Neural crest cell (in vitro differentiated cells): ENCODE measurements at places on chromosomes 13 and 19. TPM values are rescaled to one million over a fixed set of nuclear protein-coding genes. Genes with fewer than 3 reads are reported as not detected.

DNA sequence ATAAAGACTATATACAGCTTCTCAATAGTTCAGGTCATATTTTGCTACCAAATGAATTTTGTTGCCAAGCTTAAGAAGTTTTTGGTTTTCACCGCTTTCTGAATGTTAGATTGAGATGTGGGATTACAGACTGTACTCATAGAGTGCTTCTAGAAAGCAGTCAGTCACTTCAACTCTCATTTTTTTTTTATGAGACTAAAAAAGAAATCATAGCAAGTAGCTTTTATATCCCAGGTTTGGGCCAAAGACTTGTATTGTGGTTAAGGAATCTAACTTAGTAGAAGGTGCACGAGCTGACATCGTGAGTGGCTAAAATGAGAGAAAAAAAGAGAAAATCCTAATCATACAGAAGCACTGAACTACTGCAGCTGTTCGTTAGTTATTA, 2.2 kb upstream of the USPL1 start:
- DNase-seq: no peak

The PRKCG gene
- 0.55 and 0.65 TPM in 2 replicates for total RNA-seq

- DNase-seq: no peak
Measured at GRCh38 chr19:16326401-16327168, 2.0 kb downstream of the KLF2 start.

The DYRK1B gene
- total RNA-seq: 40.5 and 44.9 TPM in 2 replicates

The NTN5 gene
- 0.50 and 0.75 TPM in 2 replicates for total RNA-seq

DNA sequence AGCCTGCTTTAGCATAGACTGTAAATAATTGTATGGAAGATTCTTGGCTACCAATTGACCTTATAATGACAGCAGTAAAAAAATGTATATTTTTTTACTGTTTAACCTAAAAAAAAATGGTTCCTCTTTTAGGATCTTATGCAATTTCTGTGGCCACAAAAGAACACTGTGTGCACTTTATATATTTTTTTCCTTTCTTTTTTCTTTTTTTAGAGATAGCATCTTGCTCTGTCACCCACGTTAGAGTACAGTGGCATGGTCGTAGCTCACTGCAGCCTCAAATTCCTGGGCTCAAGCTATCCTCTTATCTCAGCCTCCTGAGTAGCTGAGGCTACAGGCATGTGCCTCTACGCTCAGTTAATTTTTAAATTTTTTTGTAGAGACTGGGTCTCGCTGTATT, 6.1 kb downstream of the FLT3 start:
- DNase-seq: no peak

DNA sequence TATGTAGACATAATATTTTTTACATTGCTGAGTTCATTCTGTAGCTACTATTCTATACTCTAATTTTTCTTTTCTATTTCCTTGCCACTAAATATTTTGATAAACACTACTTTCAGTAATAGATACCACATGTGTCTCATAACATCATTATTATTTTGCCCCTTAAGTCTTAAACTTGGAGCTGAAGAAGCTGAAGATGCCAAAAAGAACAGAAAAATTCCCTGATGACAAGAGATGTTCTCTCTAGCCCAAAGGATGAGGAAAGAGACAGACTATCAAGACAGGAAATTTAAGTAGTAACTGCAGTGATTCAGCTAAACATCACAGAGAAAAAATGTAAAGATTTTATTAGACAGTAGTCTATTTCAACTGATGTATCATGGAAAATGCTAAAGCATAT, 322.0 kb upstream of the KLHL1 start:
- DNase-seq: no peak

GRCh38 chr19:5683177-5683886, 2.5 kb downstream of the HSD11B1L start:
- DNase-seq: no peak

GRCh38 chr13:28955264-28955966, 135.3 kb downstream of the MTUS2 start:
- no peak for DNase-seq

- DNase-seq: no peak
Measured at GRCh38 chr19:47595944-47596343, 13.0 kb upstream of the BICRA start.

GRCh38 chr19:1267477-1268225, 1.5 kb upstream of the CIRBP start:
- DNase-seq: no peak

- DNase-seq: no peak
Measured at GRCh38 chr13:44818428-44818827, 170.8 kb downstream of the NUFIP1 start.

DNA sequence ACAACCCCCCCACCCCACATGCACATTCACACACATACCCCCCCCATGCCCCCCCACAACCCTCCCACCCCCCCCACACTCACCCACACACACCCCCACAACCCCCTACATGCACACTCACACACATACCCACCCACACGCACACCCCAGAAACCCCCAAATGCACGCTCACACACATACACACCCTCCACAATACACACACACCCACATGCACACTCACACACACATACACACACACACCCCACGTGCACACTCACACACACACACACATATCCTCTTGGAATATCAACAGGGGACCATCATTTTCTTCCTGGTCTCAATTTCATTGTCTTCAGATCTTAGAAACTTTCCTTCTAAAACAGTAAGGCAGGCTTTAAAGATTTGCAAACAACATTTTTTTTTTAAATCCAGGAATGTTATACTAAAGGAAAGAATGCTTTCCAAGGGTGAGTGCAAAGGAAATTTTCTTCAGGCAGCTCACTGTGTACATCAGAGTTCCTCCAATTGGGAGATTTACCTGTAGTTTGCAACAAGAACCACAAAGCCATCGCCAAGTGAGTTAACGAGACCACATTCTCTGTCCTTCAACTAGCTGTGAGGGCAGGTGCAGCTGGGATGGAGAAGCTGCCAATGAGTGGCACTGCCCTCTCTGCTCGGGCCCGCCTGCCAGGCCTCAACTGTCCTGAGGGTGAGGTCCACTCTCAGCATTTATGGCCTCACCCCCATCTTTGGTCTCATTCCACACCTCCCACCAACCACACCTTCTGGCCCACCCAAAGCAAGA, 53.0 kb downstream of the MRPL57 start:
- DNase-seq: no peak

DNA sequence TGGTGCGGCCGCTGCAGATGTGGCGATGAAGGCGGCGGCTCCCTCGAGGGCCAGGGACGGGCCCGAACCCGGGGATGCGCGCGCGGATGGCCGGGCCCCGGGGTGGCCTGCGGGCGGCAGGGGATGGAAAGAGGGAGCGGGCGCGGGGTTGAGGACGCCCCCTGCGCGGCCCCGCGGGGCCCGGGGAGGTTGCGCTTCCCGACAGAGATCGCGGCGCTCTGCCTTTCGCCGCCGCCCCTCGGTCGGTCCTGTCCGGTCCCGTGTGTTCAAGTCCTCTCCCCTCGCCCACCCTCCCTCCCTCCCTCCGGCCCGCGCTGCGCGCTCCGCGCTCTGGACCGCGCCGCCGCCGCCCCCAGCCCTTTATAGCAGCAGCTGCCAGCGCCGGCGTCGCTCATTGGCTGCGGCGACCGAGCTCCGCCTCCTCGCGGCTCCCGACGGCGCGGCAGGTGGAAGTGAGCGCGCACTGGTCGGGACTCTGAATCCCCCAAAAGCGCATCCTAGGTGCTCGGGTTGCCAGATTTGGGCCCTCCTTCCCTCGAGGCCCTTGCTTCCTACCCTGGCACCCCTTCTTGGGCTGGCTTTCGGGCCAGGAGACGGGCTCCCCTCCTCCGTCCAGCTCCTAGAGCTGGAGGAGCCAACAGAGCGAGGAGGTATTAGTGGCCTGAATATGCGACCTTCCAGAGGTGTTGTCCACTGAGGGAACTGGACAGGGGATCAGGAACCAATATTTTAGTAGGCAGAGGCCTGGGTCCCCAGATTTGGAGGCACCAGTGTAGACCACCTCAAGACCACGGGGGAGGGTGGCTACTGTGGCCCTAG, at the start of gene ELAVL3:
Gene ELAVL3, minus strand, starts transcription at position 332 of the 819 bp plus-strand sequence. CDS start 438 bp downstream, outside the sequence.
- peak; percentile 54 for DNase-seq

DNA sequence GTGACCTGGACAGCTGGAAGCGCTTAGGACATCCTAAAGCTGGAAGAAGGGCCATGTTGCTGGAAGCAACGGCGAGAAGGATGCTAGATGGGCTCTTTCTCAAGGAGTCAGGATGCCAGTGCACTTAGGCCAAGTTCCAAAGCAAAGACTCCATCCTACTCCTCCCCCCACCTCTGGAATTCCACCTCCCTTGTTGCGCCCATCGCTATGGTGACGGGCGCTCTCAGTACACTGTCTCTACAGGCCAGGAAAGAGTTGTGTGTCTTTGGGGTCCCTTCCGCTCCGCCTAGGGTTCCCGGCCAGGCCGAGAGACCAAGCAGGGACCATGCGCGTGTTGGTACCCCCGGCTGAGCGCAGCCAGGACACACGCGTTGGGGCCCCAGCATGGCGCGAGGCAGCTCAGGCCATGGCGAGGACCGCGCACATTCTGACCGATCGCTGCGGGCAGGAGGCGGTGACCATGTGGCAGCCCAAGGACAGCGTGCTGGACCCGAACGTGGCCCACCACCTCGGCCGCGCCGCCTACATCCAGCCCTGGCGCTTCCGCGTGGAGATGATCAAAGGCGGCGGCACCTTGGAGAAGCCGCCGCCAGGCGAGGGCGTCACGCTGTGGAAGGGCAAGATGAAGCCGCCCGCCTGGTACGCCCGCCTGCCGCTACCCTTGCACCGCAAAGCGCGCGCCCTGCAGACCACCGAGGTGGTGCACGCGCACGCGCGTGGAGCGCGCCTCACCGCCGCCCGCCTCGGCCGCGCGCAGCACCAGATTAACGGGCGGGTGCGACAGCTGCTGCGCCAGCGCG, 31.0 kb upstream of the SLC1A6 start:
- no peak for DNase-seq

DNA sequence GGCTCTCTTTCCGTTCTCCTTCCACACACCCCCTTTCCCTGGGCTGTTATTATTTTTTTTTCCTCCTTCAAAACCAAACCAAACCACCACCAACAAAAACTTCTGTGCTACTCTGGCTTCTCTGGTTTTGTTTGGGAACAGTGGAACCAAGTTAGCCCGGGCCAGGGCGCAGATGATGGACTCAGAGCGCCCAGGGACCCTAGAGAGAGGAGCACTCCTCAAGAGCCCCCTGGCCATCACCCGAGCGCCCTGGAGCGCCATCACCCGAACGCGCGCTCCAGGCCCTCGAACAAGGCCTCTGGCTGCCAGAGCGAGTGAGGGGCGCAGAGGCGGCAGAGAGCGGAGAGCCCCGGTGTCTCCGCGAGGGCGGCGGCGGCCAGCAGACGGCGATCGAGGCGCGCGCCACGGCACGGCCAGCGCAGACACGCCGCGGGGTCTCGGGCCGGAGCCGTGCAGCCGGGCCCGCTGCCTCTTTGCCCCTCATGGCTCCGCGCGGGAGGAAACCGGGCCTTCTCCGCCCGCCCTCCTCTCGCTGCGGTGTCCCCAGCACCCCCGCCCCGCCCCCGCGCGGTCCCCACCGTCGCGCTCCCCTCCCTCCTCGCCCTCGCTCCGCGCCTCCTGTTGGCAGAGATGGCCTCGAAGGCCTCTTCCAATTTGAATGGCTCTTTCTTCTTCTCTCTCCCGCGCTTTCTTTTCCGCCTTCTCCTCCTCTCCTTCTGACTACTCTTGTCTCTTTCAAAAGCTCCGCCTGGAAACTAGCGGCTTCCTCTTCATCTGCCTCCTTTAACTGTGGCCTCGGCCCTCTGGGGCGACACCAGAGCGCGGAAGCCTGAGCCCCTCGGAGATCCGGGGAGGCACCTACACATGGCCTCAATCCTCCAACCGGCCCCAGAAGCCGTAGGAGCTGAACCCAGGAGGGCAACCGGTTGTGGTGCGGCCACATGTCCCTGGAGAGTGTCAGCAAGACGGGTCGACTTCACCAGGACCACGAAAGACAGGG, 4.1 kb upstream of the SOX1 start:
- peak; percentile 69 for DNase-seq

DNA sequence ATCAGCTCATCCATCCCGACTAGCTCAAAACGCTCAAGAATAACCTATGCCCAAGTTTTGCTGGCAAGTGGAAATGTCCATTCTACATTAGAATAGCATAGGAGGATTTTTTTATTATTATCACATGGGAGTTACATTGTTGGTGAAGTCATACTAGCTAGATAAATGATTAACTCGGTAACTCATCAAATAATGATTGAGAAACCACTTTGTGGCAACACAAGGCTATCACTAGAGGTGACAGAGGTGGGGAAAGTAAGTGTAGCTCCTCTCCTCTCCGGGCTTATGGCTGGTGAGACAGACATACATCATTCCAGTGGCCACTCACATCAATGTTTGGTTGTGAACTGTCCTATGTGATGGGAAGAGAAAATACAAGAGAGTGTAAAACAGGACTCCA, 161.6 kb downstream of the ZIC5 start:
- no peak for DNase-seq

The PNMA8B gene
- total RNA-seq: 4.6 and 5.3 TPM in 2 replicates

- no peak for DNase-seq
Measured at GRCh38 chr13:26017932-26018665, 33.7 kb downstream of the SHISA2 start.

DNA sequence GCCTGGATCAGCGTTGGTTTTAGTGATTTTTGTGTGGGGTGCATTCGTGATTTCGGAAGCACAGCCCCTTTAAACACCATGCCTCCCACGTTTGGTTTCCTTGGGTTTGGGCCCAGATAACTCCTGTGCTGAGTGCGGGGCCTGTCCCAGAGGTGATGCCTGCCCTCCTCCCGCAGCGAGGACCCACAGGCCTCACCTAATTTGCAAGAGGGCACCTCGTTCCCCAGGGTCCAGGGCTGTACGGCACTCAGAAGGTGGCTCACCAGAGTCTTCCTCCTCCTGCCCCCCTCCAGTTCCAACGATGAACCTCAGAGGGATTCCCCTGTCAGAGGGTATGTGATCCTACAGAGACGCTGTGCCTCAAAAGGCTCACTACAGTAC, 54.3 kb upstream of the SOX1 start:
- no peak for DNase-seq

The TLE5 gene
- total RNA-seq: 244 and 247 TPM in 2 replicates

The CACTIN gene
- total RNA-seq: 33.5 and 36.3 TPM in 2 replicates

The UGGT2 gene
- total RNA-seq: 31.5 and 32.9 TPM in 2 replicates

The DCT gene
- 0.12 and 0.43 TPM in 2 replicates for total RNA-seq

- no peak for DNase-seq
Measured at GRCh38 chr19:35168196-35168595, 13.7 kb downstream of the FXYD5 start.

DNA sequence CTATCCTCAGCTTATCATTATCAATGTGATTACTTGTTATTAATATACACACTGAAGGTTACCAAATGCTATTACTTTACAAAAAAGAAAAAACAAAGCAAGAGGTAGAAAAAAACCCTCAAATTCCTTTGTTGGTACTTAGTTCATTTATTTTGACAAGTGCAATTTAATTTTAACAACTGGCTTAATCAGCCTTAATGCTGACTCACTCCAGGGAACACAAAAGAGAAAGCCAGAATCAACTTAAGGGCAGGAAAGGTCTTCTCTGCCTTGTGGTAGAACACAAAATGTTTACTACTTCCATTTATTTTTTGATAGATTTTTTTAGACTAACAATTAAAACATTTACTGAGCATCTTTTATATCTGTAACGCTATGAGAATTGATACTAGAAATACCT, 417.1 kb downstream of the PCDH17 start:
- DNase-seq: no peak

The MTIF3 gene
- 48.5 and 54.1 TPM in 2 replicates for total RNA-seq

The P2RY11 gene
- total RNA-seq: 25.9 and 26.9 TPM in 2 replicates
